T-helper 22 cell (primary cell): ENCODE measurements at places on chromosomes 3 and 15.
A peak's percentile ranks its signal among the peaks of the same experiment; 100 is the strongest.

DNA sequence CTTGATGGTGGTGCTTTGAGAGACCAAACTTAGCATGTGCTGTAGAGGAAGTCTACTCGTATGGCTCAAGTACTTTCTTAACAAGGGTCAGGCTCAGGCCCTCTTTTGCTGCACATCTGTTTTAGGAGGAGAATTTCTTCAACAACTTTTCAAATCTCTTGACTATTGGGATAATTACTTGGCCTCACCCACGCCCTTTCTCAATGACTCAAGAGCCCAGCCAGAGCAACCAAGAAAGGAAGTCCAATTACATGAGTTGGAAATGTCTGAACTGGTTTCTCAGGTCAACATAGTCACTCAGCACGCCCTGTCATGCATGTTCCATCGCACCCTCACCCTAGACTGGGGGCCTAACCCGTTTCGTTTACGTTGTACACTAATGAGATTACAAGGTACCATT is 44.8 kb upstream of the UMPS start:
- DNase-seq = no peak

- DNase-seq = no peak
Measured at GRCh38 chr3:156535162-156535627, 19.7 kb downstream of the SSR3 start.

DNA sequence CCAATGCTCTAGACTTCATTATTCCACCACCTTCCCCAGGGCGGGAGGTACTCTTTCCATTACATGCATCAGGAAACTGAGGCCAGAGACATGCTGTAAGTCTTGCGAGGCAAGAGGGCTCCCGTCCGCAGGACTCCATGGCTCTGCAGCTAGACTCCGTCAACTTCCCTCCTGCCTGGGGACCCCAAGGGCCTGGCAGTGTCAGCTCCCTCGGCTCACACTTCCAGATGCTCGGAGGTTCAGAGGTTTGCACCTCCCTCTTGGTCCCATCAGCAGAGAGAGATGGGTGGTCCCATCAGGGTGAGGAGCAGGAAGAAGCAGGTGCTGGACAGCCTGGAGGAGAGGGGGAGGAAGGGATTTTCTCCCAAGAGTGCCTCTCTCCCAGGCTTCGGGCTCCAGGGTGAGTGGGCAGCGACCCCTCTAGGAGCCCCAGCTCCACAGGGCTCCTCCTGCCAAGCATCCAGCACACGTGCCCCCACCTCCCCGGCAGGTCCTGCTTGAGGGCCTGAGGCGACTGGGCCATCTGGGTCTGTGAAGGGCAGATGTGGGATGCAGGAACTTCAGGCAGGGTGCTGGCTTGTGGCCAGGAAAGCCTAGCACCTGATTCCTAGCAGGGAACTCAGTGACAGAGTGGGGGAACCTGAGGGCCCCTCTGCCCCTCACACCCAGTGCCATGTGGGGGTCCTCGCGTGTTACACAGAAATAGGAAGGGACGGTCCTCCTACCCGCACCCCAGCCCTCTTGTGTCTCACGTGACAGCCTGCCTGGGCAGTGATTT is 9.3 kb downstream of the PAK6 start:
- no peak for DNase-seq

- DNase-seq = no peak
Measured at GRCh38 chr3:188330138-188330537, 176.2 kb downstream of the LPP start.

DNA sequence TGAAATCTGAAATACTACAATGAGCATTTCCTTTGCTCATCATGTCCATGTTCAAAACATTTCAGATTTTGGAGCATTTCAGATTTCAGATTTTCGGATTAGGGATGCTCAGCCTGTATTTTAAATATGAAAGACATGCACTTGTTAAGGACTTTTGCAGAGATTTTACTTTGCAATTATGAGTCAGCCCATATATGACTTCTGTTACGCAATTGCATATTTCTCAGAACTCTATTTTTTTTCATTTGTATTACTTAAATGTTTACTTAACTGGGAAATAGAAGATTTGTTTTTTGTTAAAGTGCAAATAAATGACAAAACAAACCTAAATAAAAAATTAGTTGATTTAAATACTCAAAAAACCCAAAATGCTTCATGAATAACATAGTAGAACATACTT is 376.2 kb downstream of the ZBTB20 start:
- DNase-seq = no peak

- no peak for DNase-seq
Measured at GRCh38 chr3:159996018-159996417, 7.4 kb downstream of the IL12A start.

GRCh38 chr3:125139386-125139785 is 73.2 kb downstream of the SLC12A8 start:
- no peak for DNase-seq

DNA sequence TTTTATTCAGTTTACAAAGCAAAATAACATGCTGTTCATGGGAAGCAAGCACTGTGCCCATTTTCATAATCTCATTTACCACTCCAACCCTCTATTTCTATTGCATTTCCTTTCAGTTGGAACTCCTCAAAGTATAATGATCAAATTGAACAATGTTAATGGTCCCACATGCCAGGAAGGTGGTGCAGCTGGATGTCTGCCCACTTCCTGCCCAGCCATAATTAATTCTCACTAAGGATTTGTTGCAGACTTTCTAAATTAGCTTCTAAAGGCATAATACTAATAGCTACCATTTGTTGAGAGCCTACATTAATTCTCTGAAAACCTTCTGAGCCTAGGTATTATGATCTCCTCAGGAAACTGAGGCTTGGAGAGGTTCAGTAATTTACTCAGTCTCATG is 316.1 kb upstream of the TPM1 start:
- DNase-seq = no peak

DNA sequence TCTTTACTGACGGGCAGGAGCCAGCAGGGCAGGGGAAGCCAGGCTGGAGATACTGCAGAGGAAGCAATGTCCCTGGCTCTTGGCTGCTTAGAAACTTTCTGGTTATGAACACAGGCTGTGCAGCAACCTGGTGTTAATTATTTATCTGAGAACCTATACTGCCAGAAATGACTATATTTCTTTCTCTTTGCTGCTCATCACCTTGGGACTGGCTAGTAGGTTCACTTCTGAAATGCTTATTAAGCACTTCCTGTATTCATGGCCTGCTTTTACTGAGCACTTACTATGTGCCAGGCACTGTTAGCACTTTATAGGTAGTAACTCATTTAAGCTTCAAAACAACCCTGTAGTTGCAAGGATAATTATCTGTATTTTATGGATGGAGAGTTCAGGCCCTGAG is 57.6 kb downstream of the RAB11A start:
- no peak for DNase-seq

DNA sequence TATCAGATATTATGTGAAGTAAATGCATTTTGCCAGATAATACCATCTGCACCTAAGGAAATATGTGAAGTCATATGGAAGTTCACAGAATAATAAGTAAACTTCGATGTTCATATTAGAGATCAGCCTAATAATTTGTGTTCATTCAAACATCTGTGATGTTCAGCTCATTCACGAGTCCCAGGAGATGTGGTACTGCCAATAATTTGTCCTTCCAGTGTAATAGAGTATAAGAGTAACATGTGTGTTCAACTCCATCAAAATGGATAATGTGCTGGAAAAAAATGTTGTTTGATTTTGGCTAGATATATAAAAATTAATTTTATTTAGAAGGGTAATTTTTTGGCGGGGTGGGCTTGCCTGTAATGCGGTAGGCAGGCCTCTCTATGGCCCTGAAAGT is 75.4 kb upstream of the ARL6 start:
- no peak for DNase-seq

- no peak for DNase-seq
Measured at GRCh38 chr3:141012571-141012970, 38.6 kb upstream of the SPSB4 start.

GRCh38 chr15:75171408-75171807 is 30.3 kb upstream of the C15orf39 start:
- no peak for DNase-seq

- peak; percentile 51 for DNase-seq
Measured at GRCh38 chr3:49723296-49723627, 489 bp downstream of the GMPPB start.

GRCh38 chr15:86002444-86002843 is 77.2 kb upstream of the AGBL1 start:
- no peak for DNase-seq

GRCh38 chr15:71325481-71325880 is 210.2 kb downstream of the THSD4 start:
- DNase-seq = no peak

DNA sequence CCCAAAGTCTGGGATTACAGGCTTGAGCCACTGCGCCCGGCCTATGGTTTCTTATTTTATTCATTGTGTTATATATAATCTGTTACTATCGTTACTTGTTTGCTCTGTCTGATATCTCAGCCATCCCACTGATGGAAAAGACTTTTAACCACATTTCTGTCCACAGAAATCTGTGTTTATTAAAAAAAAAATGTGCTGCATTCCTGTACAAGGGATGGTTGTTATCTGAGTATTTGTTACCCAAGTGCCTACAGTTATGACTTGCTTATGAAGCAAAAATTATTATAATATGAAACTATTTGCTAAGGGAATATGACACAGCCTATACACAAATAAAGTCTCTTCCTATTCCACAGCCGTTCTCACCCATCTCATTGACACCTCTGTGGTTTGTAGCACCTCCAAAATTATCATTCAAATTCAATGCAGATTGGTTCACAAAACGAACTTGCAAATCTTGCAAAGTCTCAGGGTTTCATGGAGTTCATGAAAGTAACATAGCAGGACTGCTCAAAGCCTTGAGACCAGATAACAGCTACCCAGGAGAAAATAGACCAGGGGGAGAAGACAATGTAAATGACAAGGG is 47.4 kb upstream of the UBE2E1 start:
- DNase-seq = no peak

DNA sequence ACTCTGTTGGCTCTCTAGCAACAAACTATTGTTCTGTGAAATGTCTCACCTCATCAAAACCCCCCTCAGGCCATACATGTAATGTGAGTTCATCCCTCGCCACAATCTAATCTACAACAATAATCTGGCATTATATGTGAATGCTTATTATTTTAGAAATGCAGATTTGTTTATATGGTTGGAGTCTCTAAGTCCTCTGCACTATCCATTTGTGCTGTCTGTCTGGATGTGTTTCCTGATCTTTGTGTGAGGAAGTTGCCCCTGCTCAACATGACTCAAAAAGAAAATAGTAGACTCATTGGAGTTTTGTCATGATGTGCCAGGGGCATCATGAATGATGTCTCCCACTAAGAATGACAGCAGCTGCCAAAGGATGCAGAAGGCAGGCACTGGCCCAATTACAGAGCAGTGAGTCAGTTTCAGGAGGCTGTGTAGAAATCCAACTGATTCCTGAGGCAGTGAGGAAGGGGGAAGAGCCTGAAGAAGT is 161.6 kb upstream of the PDZRN3 start:
- DNase-seq = no peak

DNA sequence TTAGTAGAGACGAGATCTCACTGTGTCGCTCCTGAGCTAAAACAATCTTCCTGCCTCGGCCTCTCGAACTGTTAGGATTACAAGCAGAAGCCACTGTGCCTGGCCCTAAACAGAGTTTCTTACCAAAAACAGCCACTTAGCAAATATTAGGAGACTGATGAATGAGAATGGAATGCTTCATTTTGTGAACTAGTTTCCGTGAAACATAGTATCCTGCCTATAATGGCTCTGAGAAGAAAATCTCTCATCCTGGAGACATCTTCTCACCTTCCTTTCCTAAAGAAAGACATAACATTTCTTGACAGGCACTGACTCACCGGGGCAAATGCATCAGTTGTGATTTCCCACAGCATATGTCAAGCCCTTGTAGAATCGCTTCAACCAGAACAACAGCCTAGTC is 44.9 kb downstream of the GJD2 start:
- DNase-seq = no peak

- DNase-seq = no peak
Measured at GRCh38 chr3:163878396-163878795, 1199.9 kb downstream of the SI start.

- DNase-seq = no peak
Measured at GRCh38 chr3:123949641-123950040, 11.4 kb downstream of the CCDC14 start.

DNA sequence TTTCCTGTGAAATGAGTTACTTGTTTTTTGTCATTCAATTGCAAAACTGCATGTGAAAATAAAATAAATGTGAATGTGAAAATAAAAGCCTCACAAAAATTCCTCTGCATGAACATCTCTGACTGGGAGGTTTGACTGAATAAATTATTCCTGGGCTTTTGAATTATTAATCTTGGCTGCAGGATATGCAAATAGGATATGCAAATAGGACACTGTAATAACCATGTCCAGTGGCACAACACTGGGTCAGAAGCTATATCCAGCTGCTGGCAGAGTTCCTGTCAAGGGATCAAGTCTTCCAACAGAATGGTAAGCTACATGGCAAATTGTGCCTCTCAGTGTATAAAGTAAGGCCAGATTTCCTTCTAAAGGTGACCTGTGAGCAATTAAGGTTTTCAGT is at the start of gene SUCNR1:
Gene SUCNR1, plus strand, starts transcription at position 246 of the 400 bp plus-strand sequence. CDS start 6,250 bp downstream, outside the sequence.
- no peak for DNase-seq

GRCh38 chr3:46141813-46142212 is 66.3 kb downstream of the CCR1 start:
- no peak for DNase-seq

- no peak for DNase-seq
Measured at GRCh38 chr3:184660931-184661330, 50.9 kb downstream of the MAGEF1 start.

DNA sequence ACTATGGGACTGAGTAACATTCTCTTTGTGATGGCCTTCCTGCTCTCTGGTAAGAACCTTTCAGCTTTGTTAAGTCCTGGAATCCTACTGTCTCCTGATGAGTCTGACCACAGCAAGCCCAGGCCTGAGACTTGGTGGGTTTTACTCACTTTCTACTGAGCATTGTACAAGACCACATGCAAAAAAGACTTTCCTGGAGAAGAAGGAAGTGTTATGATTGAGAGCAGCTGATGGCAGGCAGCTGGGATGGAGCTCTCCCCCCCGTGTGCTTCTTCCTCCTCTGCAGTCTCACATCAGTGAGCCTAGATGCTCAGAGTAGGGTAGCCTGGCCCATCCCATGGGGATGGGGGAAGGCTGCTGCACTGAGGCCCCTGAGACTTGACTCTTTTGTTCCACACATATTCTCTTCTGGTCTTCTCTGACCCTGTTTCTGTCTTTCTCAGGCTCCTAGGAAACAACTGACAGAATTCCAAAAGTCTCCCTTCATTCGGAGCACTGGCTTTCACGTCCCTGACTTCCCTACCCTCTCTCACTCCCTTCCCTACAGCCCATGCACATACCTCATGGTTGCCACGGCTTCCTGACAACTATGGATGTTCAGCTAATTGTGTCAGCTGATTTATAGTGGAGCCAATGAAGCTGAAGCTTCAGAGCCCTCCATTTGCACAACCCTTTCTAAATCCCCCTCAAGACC is 36.6 kb downstream of the CD86 start:
- DNase-seq = no peak

- DNase-seq = no peak
Measured at GRCh38 chr3:42090973-42091731, at the start of gene TRAK1. Gene TRAK1 (plus strand): TSS chr3:42091357. CDS start chr3:42091470, 113 bp downstream.

DNA sequence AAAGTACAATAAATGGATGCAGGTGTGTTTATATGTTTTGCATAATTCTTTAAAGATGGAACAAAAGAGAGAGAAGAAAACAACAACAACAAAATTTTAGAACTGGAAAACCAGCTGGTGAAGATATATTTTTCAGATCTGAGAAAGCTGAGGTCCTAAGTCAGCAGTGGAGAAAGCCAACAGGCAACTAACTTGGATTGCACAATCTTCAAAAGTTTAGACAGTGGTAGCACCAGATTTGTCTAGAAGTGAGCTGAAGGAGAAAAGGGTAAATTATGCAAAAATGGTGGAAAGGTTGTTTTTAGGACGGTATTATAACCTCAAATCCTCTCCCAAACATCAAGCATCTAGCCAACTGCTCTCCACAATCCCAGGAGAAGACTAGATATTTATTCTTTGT is 17.0 kb downstream of the FGF12 start:
- no peak for DNase-seq

- DNase-seq = no peak
Measured at GRCh38 chr3:110381992-110382391, 689.6 kb upstream of the NECTIN3 start.
